A549 treated with RU486 at 1 μM for 4 hours (cell line): ENCODE measurements at places on chromosomes 3 and 15. TPM values are rescaled to one million over a fixed set of nuclear protein-coding genes. Genes with fewer than 3 reads are reported as not detected.

Gene UCN2
- 7.3 to 10.3 TPM (median 8.6 TPM) in 5 replicates for total RNA-seq

Gene GRM7
- not detected in 5 replicates for total RNA-seq

Gene FBXL22
- total RNA-seq, result 0.14 to 0.31 TPM (median 0.19 TPM) in 5 replicates

Gene RYR3
- total RNA-seq, result 0.05 to 0.07 TPM in 2 of 5 replicates, not detected in the others

Gene PGBD4
- total RNA-seq, result 0.82 to 1.6 TPM (median 1.5 TPM) in 5 replicates

Gene ARRDC4
- 0.17 to 0.34 TPM (median 0.23 TPM) in 5 replicates for total RNA-seq
